Muscle of leg (tissue), 16 donors: ENCODE measurements at places on chromosomes 1 and 21.

- DNase-seq, result no peak
These were observed 29.5 kb downstream of the SYT2 start for GRCh38 chr1:202680586-202681352.

DNA sequence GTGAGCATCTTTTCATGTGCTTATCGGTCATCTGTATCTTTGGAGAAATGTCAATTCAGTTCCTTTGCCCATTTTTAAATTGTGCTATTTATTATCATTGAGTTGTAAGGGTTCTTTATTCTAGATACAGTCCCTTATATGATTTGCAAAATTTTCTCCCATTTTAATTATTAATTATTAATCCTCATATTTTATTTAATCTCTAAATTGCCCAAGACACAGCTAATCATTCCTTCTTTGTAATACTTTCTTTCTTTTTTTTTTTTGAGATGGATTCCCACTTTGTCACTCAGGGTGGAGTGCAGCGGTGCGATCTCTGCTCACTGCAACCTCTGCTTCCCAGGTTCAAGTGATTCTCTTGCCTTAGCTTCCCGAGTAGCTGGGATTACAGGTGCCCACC lies 13.1 kb upstream of the TENT5B start:
- no peak for DNase-seq

GRCh38 chr1:228175316-228176023 lies 9.9 kb downstream of the IBA57 start:
- no peak for DNase-seq

DNA sequence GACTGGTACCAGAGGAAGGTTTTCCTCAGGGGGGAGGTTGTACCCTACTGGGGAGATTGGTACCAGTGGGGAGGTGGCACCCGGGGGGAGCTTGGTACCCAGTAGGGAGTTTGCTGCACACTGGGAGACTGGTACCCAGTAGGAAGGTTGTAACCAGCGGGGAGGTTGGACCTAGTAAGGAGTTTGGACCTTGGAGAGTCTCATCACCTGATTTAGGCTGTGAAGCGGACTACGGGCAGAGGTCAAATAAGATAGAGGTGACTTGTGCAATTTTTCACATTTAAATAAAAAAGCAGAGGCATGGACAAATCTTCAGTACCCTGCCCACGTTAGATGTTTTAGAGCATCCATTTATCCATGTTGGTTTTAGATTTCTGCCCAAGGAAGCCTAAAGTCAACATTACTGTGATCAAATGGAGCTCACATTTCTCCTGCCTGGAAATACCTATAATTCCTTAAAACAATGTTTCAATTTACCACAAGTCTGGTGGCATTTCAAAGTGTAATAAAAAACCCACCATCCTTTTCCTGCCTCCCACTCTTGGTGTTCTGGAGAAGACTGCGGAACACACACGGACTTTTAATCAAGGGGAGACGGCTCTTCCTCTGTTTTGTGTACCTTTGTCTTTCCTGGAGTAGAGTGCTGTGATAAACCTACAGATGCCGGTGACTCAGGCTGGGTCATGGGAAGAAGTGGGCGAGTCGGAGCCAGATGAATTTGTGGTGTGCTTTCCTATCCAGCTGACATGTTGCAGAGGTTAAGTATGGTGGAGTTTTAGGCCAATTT lies 36.2 kb upstream of the MRPS6 start:
- no peak for DNase-seq

DNA sequence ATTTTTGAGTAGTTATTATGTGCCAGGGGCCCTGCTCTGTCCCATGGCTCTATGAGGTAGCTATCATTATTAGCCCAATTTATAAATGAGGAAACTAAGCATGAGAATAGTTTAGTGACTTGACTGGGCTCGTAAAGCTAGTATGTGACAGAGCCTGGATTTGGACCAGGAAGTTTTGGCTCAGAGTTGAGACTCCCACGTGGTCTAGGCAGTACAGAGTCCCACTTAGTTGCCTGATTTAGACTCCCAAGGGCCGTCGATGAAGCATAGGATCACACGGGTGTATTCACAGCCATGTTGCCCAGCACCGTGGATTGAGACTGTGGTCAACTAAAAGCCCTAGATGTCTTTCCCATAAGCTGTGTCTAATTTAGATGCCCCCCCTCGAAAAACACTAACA lies 81.7 kb downstream of the DDX20 start:
- DNase-seq, result no peak

DNA sequence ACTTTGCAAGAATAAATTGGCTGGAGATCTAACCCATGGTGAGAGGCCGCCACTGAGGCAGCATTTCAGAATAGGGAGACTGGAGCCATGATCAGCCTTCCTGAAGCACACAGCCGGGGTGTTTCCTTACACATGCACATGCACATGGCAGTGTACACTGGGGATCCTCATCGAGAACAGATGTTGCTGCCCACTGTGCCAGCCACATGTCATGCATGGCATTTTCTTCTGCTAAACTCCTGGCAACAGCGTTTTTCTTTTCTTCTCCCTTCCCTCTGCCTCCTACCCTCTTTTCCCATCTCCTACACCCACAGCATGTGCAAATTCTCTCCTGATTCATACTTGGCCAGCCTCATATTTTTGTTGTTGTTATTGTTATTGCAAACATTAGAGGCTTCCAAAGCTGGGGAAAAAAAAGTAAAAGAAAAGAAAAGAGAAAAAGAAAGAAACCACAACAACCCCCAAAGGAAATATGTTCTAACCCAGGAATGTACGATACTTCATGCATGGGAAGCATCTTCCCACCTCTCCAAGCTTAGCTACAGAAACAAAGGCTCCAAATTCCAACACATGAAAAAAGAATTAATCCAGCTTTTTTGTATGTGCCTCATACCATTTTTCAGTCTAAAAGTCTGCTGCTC lies 344.0 kb downstream of the ASTN1 start:
- DNase-seq, result peak; percentile 79

- no peak for DNase-seq
These were observed 61.4 kb upstream of the ST6GALNAC3 start for GRCh38 chr1:76013206-76013581.

- DNase-seq, result no peak
These were observed 67.8 kb upstream of the LYPLAL1 start for GRCh38 chr1:219105893-219106292.

GRCh38 chr1:47390843-47391242 lies 25.2 kb upstream of the FOXE3 start:
- DNase-seq, result no peak

GRCh38 chr21:27713154-27714109 lies 746.5 kb upstream of the ADAMTS5 start:
- DNase-seq, result no peak

GRCh38 chr1:204384636-204385352 lies 25.1 kb upstream of the PLEKHA6 start:
- DNase-seq, result no peak

- no peak for DNase-seq
These were observed 931 bp downstream of the FUBP1 start for GRCh38 chr1:77977989-77978292.

DNA sequence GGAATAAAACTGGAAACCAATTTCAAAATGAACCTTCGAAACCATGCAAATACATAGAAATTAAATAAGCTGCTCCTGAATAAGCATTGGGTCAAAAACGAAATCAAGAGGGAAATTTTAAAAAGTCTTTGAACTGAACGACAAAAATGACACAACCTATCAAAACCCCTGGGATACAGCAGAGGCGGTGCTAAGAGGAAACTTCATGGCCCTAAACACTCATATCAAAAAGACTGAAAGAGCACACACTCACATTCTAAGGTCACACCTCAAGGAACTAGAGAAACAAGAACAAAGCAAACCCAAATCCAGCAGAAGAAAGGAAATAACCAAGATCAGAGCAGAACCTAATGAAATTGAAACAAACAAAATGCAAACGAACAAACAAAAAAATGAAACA lies 85.2 kb upstream of the CDC42BPA start:
- no peak for DNase-seq

- no peak for DNase-seq
These were observed 164.0 kb upstream of the SNX7 start for GRCh38 chr1:98497497-98497896.

DNA sequence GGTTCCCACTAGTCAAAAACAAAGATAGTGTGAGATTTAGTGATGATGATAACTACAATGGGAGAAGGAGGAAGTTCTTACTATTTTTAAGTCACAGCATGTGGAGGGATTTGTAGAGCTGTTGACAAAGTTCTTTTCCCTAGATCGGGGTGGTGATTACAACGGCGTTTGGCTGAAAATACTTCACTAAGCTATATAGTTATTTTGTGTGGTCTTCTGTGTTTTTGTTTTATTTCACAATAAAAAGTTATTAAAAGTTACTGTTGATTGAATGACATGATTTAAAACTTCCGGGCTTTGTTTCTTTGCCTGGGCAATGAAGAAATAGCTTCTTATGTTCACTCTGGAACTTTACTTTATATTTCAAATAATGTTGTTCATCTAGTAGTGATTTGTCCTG lies 47.3 kb upstream of the SSX2IP start:
- no peak for DNase-seq

DNA sequence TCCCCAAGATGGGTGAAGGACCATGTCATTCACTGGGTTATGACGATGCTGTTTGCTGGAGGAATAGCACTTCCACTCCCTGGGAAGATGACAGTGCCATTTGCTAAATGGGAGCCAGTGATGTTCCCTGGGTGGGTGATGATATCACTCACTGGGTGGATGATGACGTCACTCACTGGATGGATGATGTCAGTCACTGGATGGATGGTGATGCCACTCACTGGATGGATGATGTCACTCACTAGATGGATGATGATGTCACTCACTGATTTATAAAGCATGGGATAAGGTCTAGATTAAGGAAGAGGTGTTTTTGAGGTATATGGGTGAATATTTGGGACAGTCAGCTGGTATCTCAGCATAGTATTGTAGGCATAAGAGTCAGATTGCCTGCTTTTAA lies 457.2 kb downstream of the AJAP1 start:
- no peak for DNase-seq
